Thymus (tissue), 14 donors: ENCODE measurements at places on chromosomes 11 and 22. TPM values are rescaled to one million over a fixed set of nuclear protein-coding genes. Genes with fewer than 3 reads are reported as not detected.

- DNase-seq, result no peak
Measured at GRCh38 chr11:65859812-65860277, 388 bp upstream of the MUS81 start.

Gene DSCAML1
- total RNA-seq, result 0.47 TPM

- DNase-seq, result no peak
Measured at GRCh38 chr11:74330075-74330858, 18.8 kb upstream of the P4HA3 start.

GRCh38 chr11:65577756-65578109, 1.9 kb downstream of the EHBP1L1 start:
- no peak for DNase-seq

Gene PKP3
- total RNA-seq, result 7.7 TPM

GRCh38 chr11:77416357-77416756, 57.5 kb downstream of the PAK1 start:
- no peak for DNase-seq

Gene C11orf97
- not detected for total RNA-seq

DNA sequence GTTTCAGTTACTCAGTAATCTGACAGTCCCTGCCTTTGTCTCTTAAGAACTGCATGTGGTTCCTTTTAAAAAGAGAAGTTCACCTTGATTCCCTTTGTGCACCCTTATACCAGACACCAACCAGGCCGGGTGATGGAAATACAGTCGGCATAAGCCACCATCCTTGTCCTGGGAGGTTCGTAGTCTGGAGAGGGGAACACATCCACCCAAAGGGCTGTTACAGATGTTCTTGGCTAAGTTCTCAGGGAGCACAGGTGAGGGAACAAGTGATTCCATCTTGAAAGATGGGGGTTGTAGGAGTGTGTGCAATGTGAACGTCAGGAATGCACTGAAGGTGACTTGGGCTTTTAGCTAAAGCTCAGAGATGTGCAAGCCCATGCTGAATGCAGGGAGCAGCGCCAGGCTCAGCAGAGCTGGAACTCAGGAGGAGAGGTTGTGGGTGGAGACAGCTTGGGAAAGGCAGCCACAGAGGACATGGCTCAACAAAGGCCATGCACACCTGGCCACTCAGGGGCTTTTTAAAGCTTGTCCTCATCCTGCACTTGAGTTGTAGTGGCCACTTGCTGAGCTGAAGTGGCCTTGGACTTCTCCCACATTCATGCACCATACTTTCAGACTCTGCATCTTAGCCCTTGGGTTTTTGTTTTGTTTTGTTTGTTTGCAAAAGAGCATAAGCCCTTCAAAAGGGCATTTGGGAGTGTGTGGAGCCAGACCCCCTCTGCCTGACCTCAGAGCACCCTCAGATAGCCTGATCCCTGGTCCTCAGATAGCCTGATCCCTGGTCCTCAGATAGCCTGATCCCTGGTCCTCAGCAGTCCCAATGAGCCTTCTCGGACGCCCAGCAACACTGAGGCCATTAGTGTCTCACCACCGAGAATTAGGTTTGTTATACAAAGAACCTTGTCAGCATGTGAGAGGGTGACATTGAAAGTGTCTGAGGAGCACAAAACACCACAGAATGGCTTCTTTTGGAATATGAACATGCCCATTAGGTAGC, 12.7 kb upstream of the TMA7B start:
- DNase-seq, result no peak

Gene MOV10L1
- total RNA-seq, result 0.14 TPM

DNA sequence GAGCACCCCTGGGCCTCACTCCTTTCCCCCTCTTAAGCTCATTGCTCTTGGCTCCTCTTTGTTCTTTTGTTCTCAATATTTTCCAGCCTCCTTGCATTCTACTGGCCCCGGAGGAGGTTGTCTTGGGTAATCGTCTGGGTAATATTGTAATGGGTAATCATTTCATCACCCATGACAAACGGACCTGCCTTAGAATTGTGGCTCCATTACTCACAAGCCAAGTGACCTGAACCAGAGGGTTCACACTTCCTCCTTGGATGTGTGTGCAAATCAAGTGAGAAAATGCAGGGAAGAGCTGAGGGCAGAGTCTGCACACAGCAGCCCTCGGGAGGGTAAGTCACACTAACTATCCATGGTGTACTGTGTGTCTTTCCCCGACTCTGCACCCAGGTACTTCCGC, 305.0 kb downstream of the BUD13 start:
- DNase-seq, result no peak

DNA sequence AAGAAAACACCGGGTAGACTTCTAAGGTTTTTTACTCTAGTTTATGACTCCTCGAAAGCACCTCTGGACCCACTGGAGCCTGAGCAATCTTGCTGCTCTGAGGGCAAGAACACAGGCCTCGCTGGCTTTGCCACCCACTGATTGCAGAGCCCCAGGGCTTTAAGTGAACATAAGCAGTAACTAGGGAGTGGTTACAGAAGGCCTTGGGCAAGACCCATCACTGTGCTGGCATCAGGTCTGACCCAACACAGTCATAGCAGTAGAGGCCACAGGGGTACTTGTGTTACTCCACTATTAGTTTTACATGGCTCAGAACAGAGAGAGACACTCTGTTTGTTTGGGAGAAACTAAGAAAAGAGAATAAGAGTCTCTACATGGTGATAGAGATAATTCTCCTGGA, 684.5 kb downstream of the FAM181B start:
- DNase-seq, result no peak

DNA sequence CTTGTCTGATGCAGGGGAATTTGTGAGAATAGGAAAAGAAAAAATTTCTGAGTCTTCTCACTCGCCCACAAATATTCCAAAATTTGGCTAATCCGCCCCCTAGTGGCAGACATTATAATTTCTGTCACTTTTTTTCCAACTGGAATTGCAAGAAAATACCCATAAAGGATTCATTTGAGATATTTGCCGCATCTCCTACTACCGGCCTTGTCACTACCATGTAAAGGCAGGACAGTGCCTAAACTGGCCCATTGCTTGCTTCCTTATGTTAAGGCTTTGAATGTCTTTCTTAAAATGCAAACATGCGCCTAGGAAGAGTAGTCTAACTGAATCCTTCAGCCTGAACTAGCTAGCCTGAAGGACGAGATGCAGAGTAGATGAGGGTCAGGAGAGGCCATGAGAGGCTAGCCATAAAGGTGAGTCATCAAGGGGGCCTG, 9.3 kb upstream of the CEP295 start:
- no peak for DNase-seq

- no peak for DNase-seq
Measured at GRCh38 chr11:111409915-111410314, 30.8 kb upstream of the POU2AF1 start.

Gene ARHGAP20
- 0.57 TPM for total RNA-seq

- no peak for DNase-seq
Measured at GRCh38 chr11:68146704-68147474, 25.7 kb upstream of the CHKA start.

Gene TRIM49D2
- total RNA-seq, result not detected

Gene OTOG
- total RNA-seq, result 0.09 TPM

GRCh38 chr11:45455536-45455935, 169.4 kb upstream of the SYT13 start:
- DNase-seq, result no peak

Gene GGT5
- total RNA-seq, result 3.2 TPM

GRCh38 chr22:20779014-20779817, 5.3 kb downstream of the SERPIND1 start:
- no peak for DNase-seq

DNA sequence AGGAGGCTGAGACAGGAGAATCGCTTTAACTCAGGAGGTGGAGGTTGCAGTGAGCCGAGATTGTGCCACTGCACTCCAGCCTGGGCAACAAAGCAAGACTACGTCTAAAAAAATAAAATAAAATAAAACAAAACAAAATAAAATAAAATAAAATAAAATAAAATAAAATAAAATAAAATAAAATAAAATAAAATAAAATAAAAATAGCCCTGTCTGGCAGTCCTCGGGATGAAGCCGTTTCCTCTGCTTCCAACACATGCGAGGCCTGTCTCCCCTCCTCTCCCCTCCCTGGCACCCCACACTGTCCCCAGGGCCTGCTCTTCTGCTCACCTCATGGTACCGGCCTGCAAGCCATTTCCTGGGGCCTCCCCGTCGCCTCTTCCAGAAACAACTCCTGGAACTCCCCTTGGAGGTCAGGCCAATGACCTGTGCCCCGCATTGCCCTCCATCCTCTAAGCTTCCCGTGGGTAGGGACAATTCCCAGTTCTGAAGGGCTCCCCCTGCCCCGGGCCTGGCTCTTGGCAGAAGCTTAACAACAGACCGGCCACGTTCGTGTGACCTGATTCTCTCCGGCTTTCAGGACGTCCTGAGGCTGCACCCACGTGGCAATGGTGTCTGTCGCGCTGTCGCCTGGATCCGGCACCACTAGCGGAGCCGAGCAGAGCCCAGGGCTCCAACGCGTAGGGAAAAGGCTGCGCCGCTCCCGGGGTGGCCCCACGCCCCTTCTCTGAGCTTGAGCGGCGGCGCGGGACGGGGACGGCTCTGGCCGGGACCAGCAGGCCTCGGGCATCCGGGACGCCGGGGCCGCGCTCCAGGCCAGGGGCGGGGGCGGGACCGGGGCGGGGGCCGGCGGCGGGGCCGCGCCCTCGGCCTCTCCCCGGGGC, 456 bp upstream of the PARVB start:
- no peak for DNase-seq

DNA sequence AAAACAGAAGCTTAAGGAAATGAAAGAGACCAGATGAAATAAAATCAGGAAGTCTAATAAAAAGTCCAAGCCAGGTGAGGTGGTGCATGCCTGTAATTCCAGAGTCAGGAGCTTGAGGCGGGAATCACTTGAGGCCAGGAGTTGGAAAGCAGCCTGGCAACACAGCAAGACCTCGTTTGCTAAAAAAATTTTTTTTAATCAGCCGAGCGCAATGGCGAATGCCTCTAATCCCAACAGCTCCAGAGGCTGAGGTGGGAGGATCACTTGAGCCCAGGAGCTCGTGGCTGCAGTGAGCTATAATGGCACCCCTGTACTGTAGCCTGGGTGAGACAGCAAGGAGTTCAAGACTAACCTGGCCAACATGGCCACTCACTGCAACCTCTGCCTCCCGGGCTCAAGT, 8.0 kb downstream of the RAB6A start:
- no peak for DNase-seq

Gene TREH
- not detected for total RNA-seq

DNA sequence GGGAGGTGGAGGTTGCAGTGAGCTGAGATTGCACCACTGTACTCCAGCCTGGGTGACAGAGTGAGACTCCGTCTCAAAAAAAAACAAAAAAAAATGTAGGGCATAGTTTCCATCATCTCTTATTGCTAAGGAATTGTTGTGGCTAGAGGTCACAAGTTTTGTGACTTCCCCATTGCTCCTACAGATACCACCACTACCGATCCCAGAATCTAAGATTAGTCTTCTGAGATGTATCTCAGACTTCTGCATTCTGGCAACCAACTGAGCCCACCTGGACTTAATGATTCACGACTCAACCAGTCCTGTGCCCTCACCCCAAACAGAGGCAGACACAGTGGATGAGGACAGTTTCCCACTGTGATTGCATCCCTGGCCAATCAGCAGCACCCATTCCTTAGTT, 148.9 kb downstream of the NECTIN1 start:
- DNase-seq, result no peak

Gene MYBPC3
- 0.09 TPM for total RNA-seq

Gene TSPAN32
- 4.0 TPM for total RNA-seq

Gene MAJIN
- total RNA-seq, result 0.14 TPM

DNA sequence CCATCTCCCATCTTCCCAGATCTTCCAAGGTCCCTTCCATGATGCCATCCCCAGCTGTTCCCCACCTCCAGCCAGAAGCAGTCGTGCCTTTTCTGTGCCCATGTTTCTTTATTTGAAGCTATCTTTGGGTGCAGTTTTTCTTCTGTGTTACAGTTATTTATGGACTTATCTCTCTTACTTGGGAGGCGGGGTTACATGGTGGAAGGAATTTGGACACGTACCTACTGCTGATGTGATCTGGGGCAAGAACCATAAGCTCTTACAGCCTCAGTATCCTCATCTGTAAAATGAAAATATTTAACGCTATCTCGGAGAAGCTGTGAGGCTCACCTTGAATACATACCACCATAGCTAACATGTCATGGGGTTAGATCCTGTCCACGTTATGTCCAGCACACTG, 98.9 kb downstream of the ZBTB16 start:
- no peak for DNase-seq

DNA sequence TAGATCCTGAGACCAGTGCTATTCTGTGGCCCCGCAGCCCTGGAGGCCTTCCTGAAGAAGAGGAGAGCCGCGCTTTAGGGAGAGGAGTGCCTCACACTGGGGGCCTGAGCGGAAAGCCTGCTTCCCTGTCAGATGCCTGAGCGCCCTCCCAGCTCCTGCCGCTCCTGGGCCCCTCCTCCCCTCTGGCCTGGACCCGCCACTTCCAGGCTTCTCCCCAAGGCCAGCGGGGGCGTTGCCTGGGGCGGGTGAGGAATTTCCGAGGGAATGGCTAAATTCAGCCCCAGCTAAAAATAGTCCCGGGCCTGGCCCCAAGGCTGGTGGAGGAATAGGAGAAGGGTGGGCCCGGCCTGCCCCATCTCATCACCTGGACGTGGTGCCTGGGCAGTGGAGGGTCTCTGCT, 15.4 kb downstream of the ARHGEF17 start:
- DNase-seq, result no peak

Gene RIN1
- 1.1 TPM for total RNA-seq

Gene SCGB1C1
- total RNA-seq, result not detected

Gene GAS2
- 3.1 TPM for total RNA-seq

- DNase-seq, result no peak
Measured at GRCh38 chr22:25881210-25881755, 139.3 kb downstream of the MYO18B start.

Gene C11orf16
- 2.9 TPM for total RNA-seq

DNA sequence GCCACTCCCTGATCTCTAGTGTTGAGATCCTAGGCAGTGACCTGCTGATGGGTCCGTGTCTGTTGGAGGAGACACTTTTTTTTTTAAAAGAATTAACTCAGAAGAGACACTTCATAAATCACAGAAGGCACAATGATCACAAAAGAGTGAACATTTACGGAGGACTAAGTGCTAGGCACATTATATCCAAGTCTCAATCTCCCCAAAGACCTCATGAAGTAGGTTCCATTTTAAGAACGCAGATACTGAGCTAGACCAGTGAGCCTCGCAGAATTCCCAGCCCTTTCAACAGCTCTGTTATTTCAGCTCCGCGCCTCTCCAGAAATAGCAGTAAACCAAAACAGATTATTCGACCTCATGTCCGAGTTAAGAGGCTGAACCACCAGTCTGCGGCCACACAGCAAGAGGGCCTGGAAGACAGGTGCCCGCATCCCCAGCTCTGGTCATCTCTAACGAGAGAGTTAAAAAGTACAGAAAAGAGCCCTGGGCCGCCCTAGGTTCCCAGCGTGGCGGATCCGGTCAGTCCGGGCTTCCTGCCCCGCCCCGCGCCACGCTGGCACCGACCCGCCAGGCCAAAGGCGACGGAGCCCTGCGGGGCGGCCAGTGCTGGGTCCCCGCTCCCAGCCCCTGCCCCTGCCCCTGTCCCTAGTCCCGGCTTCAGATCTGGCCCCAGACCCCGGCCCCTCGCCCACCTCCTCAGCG, 612 bp downstream of the XBP1 start:
- DNase-seq, result no peak

Gene TESMIN
- 2.0 TPM for total RNA-seq

DNA sequence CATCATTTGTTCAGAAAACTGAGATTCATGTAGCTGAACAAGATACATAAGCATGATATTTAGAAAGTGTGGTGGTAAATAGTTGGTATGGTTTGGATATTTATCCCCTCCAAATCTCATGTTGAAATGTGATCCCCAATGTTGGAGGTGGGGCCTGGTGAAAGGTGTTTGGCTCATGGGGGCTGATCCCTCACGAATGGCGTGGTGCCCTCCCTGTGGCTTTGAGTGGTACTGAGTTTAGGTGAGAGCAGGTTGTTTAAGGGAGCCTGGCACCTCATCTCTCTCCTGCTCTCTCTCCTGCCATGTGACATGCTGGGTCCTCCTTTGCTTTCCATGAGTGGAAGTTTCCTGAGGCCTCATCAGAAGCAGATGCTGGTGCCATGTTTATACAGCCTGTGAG, 48.1 kb downstream of the NXPE1 start:
- DNase-seq, result no peak
